A673 (cell line): ENCODE measurements at places on chromosomes 6 and 20.

GRCh38 chr6:96900873-96901272 lies 3.2 kb upstream of the NDUFAF4 start:
- DNase-seq = no peak

DNA sequence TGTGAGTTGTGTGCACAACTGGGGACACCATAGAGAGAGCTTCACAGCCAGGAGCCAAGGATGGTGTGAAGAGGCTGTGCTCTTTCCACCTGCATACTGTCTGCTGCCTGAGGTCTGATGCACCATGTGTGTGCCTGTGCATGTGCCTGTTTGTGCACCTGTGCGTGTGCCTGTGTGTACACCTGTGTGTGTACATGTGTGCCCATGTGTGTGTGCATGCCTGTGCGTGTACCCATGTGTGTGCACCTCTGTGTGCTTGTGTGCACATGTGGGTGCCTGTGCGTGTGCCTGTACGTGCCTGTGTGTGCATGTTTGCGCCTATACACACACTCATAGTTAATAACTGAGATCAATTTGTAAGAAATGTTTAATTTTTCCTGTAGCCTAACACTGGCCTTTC lies 51.3 kb downstream of the FAM120B start:
- DNase-seq = no peak

- DNase-seq = no peak
Measured at GRCh38 chr6:33959329-33959651, 155.5 kb upstream of the MLN start.

GRCh38 chr6:131744432-131745287 lies 33.8 kb upstream of the CTAGE9 start:
- DNase-seq = no peak

DNA sequence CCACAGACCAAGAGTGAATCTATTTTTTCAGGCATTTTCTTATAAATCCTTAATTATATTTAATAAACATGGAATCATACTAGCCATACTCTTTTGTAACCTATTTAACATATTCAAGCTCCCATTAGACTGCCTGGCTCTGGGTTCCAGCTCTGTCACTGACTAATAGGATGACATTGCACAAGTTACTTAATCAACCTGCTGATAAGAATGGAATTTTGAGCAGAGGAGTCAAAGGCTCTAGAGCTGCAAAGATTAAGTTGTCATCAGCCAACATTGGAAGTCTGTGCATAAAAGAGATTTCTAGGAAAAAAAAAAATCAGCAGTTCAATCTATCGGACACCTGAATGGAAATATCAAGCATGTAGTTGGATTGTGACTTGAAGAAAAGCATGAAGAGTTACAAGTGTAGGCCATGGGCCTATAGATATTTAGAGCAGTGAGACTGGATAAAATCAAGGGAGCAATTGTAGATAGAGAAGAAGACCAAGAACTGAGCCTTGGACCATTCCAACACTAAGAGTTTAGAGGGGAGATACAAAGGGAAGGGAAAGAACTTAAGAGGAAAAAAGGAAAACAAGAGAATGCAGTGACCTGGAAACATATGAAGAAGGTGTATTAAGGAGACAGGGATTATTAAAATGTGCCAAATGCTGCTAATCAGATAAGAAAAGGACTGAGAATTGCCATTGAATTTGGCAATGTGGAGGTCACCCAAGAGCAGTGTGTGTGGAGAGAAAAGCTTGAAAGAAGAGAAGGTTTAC lies 11.0 kb upstream of the HINT3 start:
- peak; percentile 15 for DNase-seq

GRCh38 chr20:56855708-56856107 lies 226.6 kb downstream of the TFAP2C start:
- no peak for DNase-seq

DNA sequence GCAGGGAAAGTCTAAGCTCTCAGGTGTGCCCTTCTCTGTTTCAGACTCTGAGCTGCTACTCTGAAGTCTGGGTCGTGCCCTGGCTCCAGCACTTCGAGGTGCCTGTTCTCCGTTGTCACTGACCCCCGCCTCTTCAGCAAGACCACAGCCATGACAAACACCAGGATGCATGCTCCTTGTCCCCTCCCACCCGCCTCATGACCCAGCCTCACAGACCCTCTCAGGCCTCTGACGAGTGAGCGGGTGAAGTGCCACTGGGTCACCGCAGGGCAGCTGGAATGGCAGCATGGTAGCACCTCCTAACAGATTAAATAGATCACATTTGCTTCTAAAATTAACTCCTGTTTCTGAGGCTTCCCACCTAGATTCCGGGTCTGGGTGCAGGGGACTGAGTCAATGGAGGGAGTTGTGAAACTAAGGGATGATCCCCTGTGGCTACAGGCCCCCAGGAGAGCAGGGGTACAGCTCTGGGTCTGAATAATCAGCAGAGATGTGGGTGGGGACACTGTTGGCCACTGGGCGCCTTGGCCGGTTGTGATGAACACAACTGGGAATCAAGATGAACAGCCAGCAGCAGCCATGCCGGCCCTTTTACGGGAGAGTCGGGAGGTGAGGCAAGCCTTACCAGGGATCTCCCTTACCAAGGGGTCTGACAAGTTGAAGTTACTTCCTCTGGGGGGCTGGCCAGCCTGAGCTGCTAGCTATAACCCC lies 10.7 kb downstream of the CST7 start:
- DNase-seq = no peak

DNA sequence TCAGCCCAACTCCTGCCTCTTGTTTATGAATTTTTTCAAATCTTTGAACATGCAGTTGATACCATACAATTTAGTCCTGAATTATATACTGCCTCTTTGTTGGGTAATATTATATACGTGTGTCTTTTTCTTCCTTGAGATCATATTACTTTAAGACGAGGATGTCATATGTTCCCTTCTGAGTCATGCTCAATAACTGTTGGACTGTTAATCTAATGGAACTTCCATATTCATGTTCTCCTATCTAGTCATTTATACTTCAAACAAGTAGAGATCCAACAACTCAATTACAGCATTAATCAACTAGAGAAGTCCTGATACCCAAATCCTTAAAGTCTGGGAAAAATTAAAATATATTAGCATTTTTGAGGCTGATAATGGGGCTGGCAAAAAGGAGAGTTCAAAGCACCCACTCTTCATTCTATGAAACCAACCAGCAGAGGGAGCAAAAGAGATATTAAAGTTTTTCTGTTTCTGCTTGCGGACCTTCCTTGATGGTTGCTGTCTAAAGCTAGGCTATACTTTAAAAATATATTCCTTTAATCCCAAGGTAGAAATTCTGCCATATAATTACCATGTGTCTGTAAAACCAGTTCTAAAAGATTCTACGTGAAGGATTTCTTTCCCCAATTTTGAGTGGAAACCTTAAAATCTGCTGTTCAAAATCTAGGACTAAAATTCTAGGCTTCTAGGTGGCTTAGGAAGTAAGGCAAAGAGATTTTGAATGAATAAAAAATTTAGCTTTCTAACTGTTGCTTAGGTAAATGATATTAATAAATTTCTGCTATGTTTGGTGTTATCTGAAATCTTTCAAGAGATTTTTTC lies 498.9 kb downstream of the BCKDHB start:
- DNase-seq = peak; percentile 74

DNA sequence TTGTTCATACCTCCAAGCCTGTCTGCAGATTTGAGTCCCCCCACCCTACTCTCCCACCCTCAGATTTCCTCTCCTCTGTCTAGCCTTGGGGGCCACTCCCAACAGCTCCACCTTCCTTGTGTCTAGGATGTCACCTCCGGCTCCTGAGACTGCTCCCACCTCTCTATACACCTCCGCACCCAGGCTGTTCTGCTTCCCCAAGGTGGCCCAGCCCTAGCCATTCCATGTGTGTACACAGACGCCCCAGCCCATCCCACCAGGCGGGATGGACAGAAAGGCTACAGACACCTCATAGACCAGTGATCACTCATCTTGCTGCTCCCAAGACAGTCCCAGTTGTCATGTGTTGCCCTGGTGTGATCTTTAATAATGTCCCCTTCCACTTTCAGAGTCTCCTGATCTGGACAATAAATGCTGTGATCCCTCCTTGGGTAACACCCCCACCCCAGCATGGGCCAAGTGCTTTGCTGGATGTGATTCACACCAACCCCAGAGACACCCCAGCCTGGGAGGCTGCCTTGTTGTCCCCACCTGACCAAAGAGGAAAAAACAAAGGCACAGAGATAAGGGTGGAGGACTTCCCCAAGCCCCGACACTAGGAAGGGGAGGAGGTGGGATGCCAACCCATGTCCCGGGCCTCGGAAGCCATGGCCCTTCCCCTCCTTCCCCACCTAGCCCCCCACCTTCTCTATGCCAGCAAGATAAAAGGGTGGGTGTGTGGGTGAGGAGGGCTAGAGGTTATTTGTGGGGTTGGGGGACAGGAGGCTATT lies 36.1 kb downstream of the MDFI start:
- DNase-seq = no peak

DNA sequence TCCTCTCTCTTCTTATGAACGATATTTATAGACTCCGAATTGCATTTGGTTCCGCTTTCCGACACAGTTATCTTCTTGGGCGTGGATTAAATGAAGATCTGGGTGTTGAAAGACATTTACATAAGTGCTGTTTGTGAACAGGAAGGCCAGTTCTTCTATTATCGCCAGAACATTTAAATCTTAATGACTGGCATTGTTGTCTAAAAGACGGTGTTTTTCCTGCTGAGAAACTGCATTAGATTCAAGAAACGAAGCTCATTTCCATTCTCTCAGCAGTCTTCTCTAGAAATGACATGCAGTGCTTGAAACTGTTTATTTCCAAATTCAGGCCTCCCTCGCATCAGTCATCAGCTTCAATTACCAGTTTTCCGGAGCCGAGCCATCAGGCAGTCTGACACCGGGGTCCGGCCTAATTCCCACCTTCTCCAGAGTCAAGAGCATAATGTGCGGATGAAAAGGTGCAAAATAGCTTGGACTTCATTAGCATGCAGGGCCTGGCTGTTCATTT lies 16.0 kb downstream of the LINC00237 start:
- DNase-seq = peak; percentile 32

DNA sequence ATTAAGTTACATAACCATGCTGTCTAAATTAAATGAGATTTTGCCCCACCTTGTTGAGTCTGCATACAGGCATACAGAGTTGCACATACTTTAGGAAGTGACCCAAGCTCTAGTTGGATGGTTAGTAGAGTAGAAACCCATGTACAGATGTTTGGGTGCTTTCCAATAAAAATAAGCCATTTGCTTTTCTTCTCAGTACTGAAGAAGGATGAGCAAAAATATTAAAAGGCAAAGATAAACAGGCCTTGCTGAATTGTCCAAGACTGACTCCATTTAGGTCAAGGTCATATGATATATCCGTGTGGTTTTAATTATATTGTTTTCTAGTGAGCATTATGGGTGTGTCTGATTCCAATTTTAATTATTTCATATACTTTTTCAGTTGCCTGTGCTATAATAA lies 589.4 kb downstream of the RFPL4B start:
- DNase-seq = no peak

DNA sequence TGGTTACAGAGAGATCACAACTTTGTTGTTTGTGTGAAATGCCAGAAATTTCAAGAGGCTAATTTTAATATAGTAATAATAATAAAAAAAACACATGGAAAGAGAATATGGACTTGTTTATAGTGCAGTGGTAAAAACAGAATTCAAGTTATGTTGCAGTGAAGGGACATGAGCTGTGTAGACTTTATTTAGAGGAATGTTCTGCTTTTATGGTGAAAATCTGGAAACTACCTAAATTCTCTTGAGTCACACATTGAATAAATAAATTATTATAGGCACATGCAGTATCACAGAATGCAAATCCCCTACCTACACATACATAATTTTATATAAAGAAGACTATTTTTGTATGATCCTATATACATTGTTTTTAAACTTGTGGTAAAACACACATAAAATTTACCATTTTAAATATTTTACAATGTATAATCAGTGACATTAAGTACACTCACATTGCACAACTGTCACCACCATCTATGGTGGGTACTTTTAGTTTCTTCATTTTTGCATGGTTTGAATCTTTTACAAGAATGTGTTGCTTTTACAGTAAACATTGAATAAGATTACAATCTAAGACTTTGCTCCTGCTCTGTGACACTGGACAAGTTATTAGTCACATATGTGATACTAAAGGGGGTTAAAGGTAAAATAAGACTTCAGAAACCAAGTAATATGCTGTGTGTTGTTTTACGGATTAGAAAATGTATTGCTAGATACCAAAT lies 107.4 kb downstream of the B3GAT2 start:
- DNase-seq = no peak

- no peak for DNase-seq
Measured at GRCh38 chr6:157093536-157093935, 229.8 kb downstream of the TMEM242 start.

GRCh38 chr6:15881150-15881549 lies 218.3 kb upstream of the DTNBP1 start:
- DNase-seq = no peak

DNA sequence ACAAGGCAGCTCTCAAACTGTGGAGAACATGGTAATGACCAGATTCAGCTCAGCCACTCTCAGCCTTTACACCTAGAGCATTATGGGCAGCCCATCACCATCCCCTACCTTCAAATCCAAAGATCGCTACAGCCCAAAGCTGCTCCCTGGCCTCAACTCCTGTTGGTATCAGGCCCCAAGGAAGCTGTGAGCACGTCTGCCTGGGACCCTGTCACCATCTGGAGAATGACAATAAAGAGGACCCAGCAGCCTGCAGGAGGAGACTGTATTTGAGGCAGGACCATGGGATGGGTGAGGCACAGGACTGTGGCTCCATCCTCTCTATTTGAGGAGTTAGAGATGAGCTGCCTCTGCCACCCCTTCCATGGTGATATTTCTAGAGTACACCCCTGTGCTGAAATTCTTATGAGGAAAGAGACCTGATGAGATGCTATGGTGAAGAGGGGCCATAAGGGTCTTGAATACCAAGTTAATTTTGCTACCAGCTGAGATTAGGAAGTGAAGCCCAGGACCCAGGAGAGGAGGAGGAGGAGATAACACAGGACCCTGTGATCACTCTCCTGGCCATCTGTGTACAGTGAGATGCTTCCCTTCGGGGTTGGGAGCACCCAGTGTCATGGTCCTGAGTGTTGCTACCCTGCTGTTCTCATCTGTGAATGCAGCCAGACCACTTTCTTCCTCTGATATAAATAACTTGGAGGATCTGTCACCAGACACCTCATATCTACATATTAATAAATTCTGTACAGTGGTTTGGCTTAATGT lies 19.6 kb upstream of the MICB start:
- DNase-seq = no peak

GRCh38 chr6:152351110-152351509 lies 286.1 kb downstream of the SYNE1 start:
- DNase-seq = no peak

- no peak for DNase-seq
Measured at GRCh38 chr6:158283304-158283980, 28.8 kb upstream of the TULP4 start.

DNA sequence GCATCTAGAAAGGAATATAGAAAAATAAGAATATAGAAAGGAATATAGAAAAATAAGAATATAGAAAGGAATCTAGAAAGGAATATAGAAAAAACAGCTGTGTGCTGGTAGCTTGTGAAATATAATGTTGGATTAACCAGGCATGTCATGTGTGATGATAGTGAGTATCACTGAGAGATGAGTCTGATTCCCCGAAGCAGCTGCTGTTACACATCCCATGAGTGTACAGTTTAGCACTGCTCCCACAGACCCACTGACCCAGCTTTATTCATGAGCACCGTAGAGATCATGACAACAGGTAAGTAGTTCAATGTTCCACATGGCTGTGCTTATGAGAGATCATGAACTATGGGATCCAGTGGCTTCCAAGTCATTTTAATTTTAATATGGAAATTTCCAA lies 64.8 kb downstream of the SLC22A3 start:
- no peak for DNase-seq
